Activated T-cell treated with anti-CD3 and anti-CD28 coated beads, Interleukin-2, amount 50 U/mL, for 48 hours (primary cell): ENCODE measurements at places on chromosomes 6 and 20.

- DNase-seq, result no peak
Measured at GRCh38 chr6:45185403-45186251, 142.5 kb upstream of the RUNX2 start.

DNA sequence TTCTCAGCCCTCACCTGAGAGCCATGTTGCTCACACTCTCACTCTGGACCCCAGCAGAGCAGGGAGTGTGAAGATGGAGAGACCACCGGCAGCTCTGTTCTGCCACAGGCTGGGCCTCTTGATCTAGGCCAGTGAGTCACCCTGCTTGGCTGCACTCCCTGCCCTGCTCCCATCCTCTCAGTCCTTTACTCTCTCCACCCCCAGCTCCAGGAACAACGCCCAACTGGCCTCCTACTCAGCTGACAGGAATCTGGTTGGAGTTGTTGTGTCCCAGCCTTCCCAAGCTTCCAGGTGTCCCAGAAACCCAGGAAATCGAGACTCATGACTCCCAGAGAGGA is at the start of gene PSORS1C1:
Gene PSORS1C1, plus strand, starts transcription at position 260 of the 338 bp plus-strand sequence. CDS start 14,833 bp downstream, outside the sequence.
- DNase-seq, result no peak

DNA sequence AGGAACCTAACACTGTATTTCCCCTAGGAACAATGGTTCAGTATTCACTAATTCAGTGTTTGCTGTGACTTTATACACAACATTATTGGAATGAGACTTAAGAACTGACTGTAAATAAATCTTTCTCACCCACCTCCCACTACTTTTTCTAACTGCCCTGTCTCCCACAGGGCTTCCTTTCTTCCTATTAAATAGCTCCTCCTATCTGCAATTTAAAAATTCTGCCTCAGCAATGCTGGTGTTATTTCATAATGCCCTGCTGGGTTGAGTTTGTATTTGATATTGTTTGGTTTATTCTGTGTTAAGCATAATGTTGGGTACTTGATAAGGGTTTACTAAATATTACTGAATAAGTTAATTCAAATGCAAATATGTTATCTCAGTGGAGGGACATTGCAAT is 573.1 kb upstream of the RNF217 start:
- no peak for DNase-seq

- no peak for DNase-seq
Measured at GRCh38 chr6:70813885-70814284, 143.0 kb downstream of the B3GAT2 start.
